ENCODE measurements at places on chromosomes 5 and 9.

DNA sequence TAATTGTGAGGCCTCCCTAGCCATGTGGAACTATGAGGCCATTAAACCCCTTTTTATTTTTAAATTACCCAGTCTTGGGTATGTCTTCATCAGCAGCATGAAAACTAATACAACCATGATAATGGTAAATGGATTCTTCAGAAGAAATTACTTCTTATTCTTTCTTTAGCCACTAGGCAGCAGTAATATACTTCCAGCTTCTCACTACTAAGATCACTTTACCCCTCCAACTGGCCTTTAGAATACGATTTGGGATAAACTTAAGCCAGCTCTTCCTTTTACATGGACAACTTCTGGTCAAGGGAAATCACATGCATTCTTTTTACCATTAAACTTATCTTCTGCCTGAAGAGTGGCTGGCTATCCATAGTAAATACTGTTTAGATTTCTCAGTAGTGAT, 355.4 kb downstream of the MAN2A1 start:
- H3K27ac ChIP-seq = no peak overlapping the region
- peaks cover 22% of the 10 kb centered on the region for H3K4me1 ChIP-seq
- no peaks in the 10 kb centered on the region for H3K36me3 ChIP-seq
- no peak for DNase-seq
- H3K4me3 ChIP-seq = no peak overlapping the region
- H3K27me3 ChIP-seq = no peaks in the 10 kb centered on the region

DNA sequence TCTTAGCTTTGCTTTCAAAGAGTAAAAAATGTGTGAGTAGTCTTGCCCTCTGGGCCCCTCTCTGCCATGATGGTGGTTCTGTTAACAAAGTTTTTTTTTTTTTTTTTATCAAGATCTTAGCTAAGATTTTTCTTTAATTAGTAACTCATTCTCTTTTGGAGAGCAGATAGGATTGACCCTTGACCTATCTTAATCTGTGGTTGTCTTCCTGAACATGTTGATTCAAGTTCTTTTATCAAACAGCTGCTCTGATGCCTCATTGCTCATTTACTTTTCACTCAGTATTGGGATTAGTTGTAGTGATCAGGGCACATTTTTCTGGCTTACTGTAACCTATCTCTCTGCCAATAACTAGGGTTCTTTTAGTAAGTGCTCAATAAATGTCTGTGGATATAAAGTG, 106.3 kb downstream of the PCSK5 start:
- no peak for DNase-seq
- no peak overlapping the region for H3K4me3 ChIP-seq
- H3K4me1 ChIP-seq = peaks cover 52% of the 10 kb centered on the region
- no peak overlapping the region for H3K27ac ChIP-seq
- H3K27me3 ChIP-seq = no peaks in the 10 kb centered on the region
- peaks cover 10% of the 10 kb centered on the region for H3K36me3 ChIP-seq

DNA sequence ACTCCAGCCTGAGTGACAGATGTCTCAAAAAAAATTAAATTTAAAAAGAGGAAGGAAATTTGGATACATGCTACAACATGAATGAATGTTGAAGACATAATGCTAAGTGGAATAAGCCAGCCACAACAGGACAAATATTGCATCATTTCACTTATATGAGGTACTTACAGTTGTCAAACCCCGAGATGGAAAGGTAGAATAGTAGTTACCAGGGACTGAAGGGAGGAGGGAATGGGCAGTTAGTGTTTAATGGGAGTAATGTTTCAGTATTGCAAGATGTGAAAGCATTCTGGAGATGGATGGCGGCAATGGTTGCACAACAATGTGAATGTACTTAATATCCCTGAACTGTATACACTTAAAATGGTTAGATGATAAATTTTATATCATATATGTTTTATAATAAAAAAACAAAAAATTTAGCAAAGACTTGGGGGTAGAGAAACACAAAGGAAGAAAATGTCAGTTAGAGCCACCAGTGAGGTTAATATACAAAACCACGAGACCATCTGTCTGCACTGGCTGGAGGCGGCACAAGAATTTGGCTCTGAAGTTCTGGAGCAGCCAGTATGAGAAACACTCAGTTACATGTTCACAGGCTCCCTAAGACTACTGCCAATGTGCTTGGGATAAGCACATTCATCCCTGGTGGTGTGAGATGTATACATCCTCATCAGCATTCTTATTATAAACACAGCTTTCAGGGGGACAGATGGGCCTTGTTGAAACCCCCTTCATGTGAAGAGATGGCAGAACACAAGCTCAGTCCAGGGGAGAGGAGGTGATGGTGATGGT, 37.0 kb upstream of the RPS23 start:
- H3K4me1 ChIP-seq = no peaks in the 10 kb centered on the region
- no peak overlapping the region for H3K4me3 ChIP-seq
- DNase-seq = no peak

DNA sequence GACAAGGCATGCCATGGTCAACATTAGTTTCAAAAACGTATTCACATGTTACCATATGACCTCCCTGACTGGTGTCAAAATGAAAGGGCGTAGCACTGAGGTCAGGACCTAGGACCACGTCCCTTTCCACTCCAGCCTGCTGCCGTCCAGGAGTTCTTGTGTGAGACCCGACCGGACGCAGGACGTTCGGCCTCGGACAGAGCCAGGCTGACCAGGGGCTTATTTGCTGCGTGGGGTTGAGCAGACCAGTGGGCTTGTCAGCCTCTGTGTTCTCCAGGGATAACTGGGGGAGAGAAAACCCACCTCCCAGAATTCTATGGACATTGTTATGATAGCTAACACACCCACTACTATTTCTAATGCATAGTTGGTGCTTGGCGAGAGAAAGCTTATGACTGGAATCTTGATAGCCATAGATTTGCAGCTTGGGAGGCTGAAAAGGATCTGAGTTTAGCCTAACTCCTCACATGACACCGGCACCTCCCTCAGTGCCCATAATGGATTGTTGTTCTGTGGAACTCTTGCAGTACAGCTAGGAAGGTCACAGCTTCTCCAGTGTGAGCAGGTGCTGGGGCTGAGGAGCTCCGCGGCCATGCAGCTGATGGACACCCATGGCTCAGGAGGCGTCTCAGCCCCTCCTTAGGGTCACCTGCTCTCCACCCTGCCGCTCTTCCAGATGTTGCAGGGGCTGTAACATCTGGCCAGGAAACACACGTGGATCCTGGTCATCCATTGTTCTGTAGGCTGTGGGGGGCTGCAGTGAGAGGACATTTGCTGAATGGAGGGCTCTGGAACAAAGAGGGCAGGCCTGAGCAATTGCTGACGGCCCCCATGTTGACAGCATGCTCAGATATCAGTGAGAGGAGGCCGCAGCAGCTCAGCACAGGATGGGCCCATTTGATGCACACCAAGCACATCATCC, 368.4 kb downstream of the IRX2 start:
- no peaks in the 10 kb centered on the region for H3K4me1 ChIP-seq
- H3K36me3 ChIP-seq = no peaks in the 10 kb centered on the region
- H3K27ac ChIP-seq = no peak overlapping the region
- H3K4me3 ChIP-seq = no peak overlapping the region
- no peak for DNase-seq

GRCh38 chr9:137784046-137784445, 93.5 kb upstream of the CACNA1B start:
- DNase-seq = no peak
- H3K4me1 ChIP-seq = peaks cover 4% of the 10 kb centered on the region
- peaks cover 9% of the 10 kb centered on the region for H3K36me3 ChIP-seq
- no peak overlapping the region for H3K4me3 ChIP-seq
- H3K27ac ChIP-seq = no peak overlapping the region

DNA sequence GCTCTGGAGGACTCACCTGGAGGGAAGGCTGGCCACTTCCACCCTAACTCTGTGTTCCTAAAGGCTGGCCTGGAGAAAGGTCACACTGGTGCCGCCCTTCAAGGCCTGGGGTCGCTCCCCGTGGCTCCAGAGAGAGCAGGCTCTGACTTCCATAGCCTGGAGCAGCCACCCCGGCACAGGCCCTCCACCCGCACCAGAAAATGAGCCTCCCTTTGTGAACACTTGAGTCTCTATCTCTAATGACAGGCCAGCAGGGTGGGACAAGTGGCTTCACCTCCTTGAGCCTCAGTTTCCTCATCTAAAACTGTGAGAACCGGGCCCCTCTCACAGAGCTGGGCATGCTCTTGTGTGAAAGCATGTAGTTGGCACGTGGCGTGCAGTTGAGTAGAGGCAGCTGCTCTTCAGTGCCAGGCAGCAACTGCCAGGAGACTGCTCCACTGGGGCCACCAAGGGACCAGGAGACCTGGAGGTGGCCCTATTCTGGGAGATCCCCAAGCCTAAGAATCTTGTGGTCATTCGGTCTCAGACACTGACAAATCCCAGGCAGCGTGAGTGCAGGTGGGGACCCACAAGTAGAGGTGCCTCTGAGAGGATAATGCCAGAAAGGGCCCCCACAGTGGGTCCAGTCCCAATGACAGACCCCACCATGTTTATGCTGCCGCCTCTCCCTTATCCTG, 56.7 kb upstream of the GARNL3 start:
- H3K27ac ChIP-seq = no peak overlapping the region
- peaks cover 2% of the 10 kb centered on the region for H3K4me1 ChIP-seq
- no peaks in the 10 kb centered on the region for H3K27me3 ChIP-seq
- DNase-seq = no peak
- H3K4me3 ChIP-seq = no peak overlapping the region

DNA sequence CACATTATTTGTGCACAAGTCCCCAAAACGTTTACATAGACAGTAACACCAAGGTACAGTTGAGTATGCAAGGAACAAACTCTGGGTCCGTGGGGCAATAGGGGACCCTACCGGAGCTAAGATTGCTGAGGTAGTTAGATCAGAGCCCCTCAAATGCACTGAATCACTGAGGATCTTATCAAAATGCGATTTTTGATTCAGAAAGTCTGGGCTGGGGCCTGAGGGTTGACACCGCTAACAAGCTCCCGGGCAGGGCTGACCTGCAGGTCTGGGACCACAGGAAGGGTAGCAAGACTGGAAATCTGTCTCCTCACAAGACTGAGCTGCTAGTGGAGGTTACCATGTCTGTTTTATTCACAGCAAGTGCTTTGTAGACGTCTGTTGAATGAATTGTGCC, 1.8 kb upstream of the IL3 start:
- H3K27me3 ChIP-seq = no peaks in the 10 kb centered on the region
- no peak for DNase-seq
- peaks cover 72% of the 10 kb centered on the region for H3K4me1 ChIP-seq
- H3K27ac ChIP-seq = peak overlapping the region; percentile 37

- DNase-seq = no peak
- H3K27ac ChIP-seq = no peak overlapping the region
- no peak overlapping the region for H3K4me3 ChIP-seq
- H3K4me1 ChIP-seq = peaks cover 6% of the 10 kb centered on the region
- H3K27me3 ChIP-seq = peaks cover 6% of the 10 kb centered on the region
- H3K36me3 ChIP-seq = peaks cover 10% of the 10 kb centered on the region
These were observed 9.1 kb upstream of the EXOC3 start for GRCh38 chr5:433836-434235.

DNA sequence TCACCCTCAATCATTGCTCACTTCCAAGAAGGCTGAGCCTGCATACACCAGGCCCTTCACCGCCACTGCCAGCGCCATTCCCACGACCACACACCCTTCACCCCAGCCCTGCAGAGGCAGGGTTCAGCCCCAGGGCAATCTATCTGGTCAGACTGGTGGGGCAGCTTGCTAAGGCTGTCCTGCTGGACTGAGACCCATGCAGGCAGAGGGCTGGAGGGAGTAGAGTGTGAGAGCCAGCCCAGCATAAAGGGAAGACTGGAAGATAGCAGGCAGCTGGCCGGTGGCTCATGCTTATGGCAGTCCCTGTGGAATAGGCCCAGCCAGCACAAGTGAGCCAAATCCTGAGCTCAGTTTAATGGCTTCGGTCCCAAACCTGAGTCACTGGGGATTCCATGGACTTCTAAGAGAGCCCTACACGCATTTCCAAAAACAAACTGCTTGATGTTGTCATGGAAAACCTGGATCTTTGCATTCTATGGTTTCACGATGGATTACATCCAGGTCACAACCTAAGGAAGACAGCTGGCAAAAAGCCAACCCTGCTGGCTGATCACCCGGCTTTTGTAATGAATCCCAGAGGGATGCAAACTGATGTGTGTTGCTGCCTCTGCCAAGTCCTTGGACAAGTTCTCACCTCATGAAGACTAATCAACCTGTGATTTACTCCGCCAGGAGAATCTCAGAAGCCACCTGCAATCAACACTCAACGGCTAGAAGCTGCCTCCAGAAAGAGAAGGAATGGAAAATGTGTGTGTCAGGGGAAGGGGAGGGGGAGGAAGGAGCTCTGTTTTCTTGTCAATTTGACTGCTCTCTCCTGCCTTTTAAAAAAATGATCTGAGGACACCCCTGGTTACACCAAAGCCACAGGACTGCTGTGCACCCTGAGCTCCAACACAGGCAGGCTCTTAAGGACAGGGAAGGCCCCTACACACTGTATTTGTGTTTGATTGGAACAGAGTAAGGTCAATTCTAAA, 143.6 kb downstream of the LHFPL2 start:
- H3K4me1 ChIP-seq = peaks cover 9% of the 10 kb centered on the region
- DNase-seq = no peak
- no peak overlapping the region for H3K27ac ChIP-seq
- peaks cover 90% of the 10 kb centered on the region for H3K27me3 ChIP-seq

- no peak for DNase-seq
- peaks cover 20% of the 10 kb centered on the region for H3K27me3 ChIP-seq
- H3K36me3 ChIP-seq = no peaks in the 10 kb centered on the region
- peaks cover 5% of the 10 kb centered on the region for H3K4me1 ChIP-seq
- H3K4me3 ChIP-seq = no peak overlapping the region
- no peak overlapping the region for H3K27ac ChIP-seq
These were observed 19.3 kb downstream of the DMRT3 start for GRCh38 chr9:995781-996180.

DNA sequence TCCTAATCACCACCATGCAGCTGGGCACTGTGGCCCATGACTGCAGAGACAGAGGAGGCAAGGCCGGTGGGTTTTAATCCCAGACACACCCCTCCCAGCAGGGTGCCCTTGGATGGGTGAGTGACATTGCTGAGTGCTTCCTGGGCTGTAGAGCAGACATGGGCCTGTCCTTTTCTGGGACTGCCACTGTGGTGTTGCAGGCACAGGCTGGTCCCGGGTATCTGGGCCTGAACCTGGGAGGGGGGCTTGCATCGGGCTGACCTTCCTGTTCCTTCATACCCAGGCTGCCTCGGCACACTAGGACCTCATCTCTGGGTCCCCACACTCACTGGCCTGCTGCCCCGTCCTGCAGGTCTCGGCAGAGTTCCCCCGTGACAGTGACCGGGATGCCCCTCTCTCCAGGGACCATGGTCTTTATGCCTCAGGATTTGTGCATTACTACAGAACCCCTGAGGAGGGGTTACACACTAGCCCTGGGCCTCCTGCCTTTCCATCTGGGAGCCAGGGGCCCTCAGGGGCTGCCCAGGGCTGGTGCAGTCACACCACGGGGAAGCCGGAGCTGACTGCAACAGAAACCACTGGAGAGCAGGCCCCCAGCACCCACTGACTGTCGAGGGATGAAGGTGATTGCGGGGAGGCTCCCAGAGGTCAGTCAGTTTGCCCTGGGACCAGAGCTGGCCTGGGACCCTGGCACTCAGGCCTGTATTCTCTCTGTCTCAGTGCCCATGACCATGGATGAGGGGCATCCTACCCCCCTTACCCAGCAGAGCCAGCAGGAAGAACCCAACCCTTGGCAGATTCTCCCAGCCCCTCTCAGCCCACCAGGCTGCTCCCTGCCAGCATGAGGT, 8.9 kb upstream of the SLC25A48 start:
- no peaks in the 10 kb centered on the region for H3K4me1 ChIP-seq
- DNase-seq = no peak
- H3K27ac ChIP-seq = no peak overlapping the region
- H3K4me3 ChIP-seq = no peak overlapping the region
- H3K36me3 ChIP-seq = no peaks in the 10 kb centered on the region

GRCh38 chr9:83992407-83992806, 11.8 kb downstream of the RMI1 start:
- peaks cover 61% of the 10 kb centered on the region for H3K36me3 ChIP-seq
- no peak overlapping the region for H3K27ac ChIP-seq
- H3K27me3 ChIP-seq = no peaks in the 10 kb centered on the region
- no peak for DNase-seq

Data from activated T-cell treated with anti-CD3 and anti-CD28 coated beads, Interleukin-2, amount 50 U/mL, for 24 hours (primary cell).